ENCODE measurements at places on chromosomes 11 and 22.

DNA sequence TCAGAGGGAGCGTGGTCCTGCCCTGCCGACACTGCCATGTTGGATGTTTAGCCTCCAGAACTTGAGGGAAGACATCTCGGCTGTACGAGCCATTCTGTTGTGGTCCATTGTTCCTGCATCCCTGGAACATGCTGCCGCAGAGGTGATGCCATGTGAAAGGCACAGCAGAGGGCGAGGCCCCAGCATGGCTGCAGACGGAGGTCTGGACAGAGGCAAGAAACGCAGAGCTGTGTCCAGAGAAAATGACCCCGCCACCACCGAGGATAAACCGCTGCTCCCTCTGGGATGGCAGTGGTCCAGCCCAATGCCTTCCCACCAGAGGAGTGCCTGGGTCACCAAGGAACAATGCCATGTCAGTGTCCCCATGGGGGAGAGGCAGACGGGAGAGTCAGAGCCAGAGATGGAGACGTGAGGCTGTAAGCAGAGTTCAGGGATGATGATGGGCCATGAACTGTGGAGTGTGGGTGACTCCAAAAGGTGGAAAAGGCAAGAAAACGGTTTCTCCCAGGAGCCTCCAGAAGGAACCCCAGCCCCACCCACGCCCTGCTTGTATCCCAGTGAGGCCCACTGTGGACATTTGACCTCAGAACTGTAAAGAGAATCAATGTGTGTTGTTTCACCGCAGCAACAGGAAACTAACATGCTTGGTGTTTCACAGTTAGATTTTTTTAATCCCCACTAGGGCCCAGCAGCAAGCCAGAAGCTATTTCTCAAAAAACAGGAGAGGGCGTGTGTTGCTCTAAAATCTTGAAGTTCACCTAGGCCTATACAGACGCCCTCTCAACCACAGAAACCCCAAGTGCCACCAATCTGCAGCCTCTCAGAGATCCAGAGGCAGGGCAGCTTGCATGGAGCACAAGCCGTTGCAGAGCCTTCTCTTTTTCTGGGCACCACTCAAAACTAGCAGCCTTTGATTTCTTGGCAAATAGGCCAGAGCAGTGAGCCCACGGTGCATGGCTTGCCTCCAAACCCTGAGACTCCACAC lies 1422.9 kb downstream of the TBC1D22A start:
- DNase-seq = no peak

GRCh38 chr11:105202844-105203548 lies 63.4 kb upstream of the CARD18 start:
- DNase-seq = peak; percentile 15

GRCh38 chr11:47506373-47506772 lies 46.6 kb downstream of the CELF1 start:
- DNase-seq = no peak

- DNase-seq = no peak
These were observed 286.1 kb downstream of the RAB38 start for GRCh38 chr11:87889126-87889525.

DNA sequence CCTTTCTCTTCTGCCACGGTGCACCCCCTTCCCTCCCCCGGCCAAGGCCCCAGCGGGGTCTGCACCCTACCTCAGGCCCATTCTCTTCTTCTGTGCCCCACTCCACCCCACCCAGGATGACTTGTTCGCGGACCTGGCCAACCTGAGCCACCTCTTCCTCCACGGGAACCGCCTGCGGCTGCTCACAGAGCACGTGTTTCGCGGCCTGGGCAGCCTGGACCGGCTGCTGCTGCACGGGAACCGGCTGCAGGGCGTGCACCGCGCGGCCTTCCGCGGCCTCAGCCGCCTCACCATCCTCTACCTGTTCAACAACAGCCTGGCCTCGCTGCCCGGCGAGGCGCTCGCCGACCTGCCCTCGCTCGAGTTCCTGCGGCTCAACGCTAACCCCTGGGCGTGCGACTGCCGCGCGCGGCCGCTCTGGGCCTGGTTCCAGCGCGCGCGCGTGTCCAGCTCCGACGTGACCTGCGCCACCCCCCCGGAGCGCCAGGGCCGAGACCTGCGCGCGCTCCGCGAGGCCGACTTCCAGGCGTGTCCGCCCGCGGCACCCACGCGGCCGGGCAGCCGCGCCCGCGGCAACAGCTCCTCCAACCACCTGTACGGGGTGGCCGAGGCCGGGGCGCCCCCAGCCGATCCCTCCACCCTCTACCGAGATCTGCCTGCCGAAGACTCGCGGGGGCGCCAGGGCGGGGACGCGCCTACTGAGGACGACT lies 15.9 kb downstream of the RTN4RL2 start:
- peak; percentile 92 for DNase-seq

DNA sequence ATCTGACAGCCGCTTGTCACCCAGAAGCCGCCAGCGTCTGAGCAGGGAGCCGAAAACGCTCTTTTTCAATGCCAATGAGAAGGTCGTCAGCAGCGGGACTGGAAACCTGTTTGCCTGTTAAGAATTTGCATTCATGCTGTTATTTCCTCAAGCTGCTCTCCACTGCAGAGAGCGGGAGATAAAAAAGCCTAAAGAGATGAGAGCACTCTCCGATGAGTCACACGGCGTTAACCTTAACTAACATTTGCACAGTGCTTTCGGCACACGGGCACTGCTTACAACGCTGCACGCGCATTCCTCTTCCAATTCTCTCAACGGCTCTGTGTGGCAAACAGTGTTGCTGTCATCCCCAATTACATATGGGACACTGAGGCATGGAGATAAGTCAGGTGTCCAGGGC lies 40.0 kb upstream of the RTL6 start:
- DNase-seq = no peak

GRCh38 chr11:1548221-1549070 lies 23.6 kb downstream of the DUSP8 start:
- peak; percentile 69 for DNase-seq

- no peak for DNase-seq
These were observed 29.8 kb downstream of the CABIN1 start for GRCh38 chr22:24040946-24041345.

- DNase-seq = no peak
These were observed 31.3 kb downstream of the GNB1L start for GRCh38 chr22:19823191-19823901.

DNA sequence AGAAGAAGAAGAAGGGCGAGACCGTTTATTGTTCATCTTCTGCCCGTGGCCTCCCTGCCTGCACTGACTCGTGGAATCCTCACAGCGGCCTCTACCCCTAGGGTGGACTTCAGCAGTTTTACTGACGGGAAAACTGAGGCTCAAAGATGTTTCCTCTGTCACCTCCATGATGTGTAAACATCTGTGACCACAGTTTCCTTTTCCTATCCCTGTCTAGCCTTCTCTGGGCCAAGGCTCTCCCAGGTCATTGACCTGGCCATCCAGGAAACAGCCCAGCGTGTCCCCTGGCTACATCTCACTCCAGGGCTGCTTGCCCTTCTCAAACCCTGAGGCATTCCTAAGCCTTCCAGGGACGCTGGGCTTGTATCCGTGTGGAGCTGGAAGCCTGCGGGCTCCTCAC lies 49.0 kb upstream of the GCAT start:
- DNase-seq = peak; percentile 83

GRCh38 chr11:75158696-75159150 lies 7.8 kb downstream of the SLCO2B1 start:
- DNase-seq = no peak

GRCh38 chr11:121864660-121865059 lies 251.4 kb downstream of the BLID start:
- no peak for DNase-seq

- no peak for DNase-seq
These were observed 132.9 kb upstream of the ZBED5 start for GRCh38 chr11:10990637-10991193.

- DNase-seq = peak; percentile 91
These were observed 3.7 kb downstream of the PDGFB start for GRCh38 chr22:39240831-39241793.

DNA sequence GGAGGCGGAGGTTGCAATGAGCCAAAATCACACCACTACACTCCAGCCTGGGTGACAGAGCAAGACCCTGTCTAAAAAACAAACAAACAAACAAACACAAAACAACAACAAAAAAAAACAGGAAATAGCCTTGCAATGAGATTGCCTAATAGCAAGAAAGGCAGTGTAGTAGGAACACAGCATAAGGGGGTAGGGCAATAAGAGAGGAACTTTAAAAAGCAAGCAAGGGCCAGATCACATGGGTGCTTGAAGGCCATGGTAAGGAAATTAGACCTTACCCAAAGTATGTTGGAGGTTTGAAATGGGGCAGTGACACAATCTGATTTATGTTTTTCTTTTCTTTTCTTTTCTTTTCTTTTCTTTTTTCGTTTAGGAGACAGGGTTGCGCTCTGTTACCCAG lies 34.7 kb upstream of the NRIP3 start:
- DNase-seq = no peak

GRCh38 chr11:68166969-68167368 lies 45.8 kb upstream of the CHKA start:
- DNase-seq = no peak

DNA sequence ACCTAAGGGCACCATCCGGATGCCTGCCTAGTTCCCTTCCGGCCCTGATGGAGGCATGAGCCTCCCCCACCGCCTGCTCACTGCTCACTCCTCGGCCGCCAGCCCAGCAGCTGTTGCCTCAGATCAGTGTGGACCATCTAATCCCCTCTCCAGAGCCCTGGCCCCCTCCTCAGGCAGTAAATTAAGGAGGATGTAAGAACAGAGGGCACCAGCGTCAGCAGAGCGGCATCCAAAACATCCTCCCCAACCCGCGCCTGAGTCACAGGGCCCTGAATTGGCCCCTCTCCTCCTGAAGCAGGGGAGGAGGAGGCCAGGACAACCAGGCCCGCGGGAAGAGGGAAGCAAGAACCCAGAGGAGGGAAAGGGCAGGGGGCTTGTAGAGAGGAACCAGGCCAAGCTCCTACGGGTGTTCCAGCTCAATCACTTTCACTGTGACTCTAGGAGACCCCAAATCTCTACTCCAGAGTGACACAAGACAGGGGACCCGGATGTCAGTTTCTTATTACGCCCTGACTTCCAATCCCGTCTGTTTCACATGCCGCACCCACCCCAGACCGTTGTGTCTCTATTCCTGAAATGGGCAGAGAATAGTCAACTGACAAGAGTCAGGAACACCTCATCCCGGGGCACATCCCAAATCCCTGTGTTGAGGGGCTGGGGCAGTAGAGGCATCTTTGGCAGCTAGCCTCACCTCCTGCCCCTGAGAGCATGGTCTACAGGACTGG lies 31.3 kb upstream of the MYOD1 start:
- DNase-seq = no peak

- DNase-seq = no peak
These were observed 85.2 kb downstream of the FLI1 start for GRCh38 chr11:128779036-128779435.
